ENCODE measurements at places on chromosomes 6 and 20.

GRCh38 chr6:154410619-154411072 lies 54.0 kb upstream of the IPCEF1 start:
- DNase-seq: peak; percentile 98

GRCh38 chr20:62707921-62708521 lies 615 bp upstream of the NTSR1 start:
- DNase-seq: no peak

DNA sequence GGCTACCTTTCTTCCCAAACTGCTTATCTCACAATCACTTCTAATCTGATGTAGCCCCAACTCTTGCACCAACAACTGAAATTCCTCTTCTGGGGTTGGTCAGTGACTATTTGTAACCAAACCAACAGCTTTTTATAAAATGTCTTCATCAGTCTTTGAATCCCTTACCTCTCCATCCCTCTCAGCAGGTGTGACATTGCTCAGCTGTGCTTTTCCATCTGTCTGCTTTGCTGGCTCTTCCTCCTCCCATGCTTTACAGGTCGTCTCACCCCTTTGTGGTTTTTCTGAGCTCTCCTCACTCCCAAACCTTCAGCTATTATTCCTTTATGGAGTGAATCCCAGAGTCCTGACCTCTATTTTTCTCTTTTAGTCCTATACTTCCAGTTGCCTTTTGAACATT lies 5.9 kb downstream of the MAP7 start:
- DNase-seq: no peak

DNA sequence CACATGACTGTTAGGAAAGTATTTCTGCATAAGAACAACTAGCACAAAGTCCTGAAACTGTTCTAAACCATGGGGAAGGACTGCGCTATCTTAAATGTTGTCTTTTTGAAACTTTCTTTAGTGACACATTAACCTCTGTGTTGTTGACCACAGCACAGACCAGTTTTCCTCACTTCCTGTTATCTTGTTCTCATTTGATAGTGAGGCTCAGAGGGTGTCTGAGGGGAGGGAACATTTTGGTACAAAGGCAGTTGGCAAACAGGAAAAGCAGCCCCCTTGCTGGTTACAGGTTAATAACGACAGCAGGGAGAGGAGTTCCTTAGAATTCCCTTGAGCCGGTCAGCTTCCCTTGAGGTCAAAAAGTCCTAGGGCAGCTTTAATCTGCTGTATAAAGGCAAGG lies 143.5 kb upstream of the BMP2 start:
- no peak for DNase-seq

- peak; percentile 73 for DNase-seq
These were observed 91.3 kb upstream of the SHLD1 start for GRCh38 chr20:5658912-5659345.

- DNase-seq: no peak
These were observed 21.3 kb upstream of the SLC22A7 start for GRCh38 chr6:43276577-43277305.

DNA sequence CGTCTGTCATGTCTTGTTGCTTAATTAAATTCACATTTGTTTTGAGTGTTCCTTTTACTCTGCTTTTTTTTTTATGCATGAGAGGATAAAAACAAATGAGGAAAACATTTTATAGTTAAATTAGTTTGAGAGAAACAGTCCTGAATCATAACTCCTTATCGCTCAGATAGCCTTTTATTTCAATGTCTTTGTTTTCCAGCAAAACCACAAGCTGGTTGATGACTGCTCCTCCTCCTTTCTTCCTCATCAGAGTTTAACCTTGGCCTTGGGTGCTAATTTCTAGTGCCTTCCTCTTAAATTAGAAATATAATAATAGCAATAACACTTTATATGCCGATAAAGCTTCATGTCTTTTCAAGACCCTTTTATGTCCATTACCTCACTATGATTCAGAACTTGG lies 3.1 kb downstream of the NOX3 start:
- no peak for DNase-seq

- DNase-seq: no peak
These were observed 105.7 kb downstream of the ASXL1 start for GRCh38 chr20:32463642-32464400.

DNA sequence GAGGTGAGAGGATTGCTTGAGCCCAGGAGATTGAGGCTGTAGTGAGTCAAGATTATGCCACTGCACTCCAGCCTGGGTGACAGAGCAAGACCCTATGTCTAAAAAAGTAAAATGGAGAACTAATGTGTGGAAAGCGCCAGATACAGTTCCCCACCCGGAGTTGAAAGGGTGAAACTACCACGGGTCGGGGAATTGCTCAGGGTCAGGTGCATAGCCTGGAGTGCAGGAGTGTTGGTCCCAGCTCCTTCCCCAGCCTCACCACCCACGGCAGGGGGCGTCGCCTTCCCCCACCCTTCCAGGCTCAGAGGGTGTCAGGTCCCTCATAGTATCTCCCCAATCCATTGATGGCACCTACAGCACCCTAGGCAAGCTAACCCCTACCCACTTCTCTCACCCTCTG lies 26.1 kb downstream of the C20orf203 start:
- no peak for DNase-seq

GRCh38 chr6:128531696-128532095 lies 11.3 kb upstream of the PTPRK start:
- no peak for DNase-seq

DNA sequence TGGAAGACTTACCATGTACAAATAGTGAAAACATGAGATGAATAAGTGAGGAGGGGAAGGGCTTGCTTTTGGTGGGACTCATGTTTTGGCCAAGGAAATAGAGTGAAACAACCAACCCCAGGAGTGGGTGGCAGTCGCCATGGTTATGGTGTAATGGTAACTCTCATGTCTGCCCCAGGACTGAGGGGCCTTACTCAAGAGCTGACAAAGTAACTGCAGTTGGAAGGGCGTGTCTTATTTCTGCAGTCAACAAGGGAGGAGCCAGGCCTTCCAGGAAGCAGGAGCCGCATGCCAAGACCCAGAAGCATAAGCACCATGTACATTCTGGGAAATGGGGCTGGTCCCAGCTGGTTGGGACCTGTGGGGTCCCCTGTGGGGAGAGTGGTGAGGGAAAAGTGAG lies 108.5 kb downstream of the UNC5CL start:
- DNase-seq: no peak

DNA sequence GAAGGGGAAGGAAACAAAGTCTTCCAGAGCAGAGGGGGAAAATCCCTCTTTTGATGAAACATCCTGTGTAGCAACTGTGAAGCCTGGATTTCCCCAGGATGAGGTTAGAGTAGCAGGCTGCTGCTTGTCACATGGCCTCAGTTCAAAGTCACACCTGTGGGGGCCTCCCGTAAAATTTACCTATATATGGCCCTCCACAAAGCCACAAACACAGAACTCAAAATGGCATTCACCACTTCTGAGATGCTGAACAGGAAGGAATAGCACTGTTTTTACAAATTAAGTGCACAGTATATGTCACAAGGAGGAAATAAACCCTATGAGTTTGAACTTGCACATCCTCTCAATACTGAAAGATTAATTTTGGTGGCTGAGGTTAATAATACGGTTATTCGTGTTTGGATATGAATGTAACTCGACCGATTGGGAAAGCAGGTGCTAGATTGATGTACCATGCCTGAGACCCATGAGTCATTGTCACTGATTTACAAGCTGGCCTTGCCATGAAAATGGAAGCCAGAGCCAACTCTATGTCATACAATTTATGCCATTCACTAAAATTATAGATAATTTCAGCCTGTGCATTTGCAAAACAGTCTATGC lies 70.6 kb downstream of the SGK1 start:
- no peak for DNase-seq

GRCh38 chr20:21767739-21768223 lies 62.3 kb downstream of the PAX1 start:
- no peak for DNase-seq

DNA sequence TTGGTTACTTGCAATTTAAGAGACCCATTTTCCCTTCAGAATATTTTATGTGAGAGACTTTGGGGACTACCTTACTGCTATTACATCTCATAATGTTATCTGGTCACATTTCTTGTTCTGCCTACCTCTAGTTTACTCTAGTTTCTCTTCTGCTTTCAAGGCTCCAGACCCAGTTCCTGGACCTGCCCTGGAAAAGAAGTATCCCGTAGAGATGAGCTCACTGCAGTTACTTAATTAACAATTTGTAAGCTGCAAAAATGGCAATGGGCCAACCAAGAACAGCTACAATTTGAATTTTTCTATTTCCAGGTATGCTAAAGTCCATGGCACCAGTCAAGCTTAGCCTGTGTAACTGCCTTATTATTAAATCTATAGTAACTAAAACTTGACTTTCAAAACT lies 25.0 kb downstream of the TAB2 start:
- no peak for DNase-seq

- DNase-seq: no peak
These were observed 159.7 kb downstream of the BMP7 start for GRCh38 chr20:57106692-57107091.

- no peak for DNase-seq
These were observed 66.8 kb downstream of the ATG5 start for GRCh38 chr6:106258726-106259125.

DNA sequence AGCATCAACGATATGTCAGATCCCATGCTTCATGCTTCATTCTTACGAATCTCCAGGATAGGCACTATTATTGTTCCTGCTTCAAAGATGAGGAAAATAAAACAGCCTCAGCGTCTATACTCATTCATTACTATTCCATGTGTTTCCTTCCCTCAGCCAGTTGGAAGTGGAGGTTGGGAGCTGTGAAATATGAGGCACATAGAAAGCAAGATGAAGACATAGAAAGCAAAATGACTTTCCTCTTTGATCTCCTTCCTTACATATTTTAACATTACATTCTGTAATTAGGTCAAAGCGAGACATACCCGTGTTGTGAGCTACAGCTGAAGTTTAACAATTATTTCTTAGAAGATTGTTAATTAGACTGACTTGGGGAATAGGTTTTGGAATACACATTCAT lies 125.4 kb downstream of the FYN start:
- DNase-seq: no peak

DNA sequence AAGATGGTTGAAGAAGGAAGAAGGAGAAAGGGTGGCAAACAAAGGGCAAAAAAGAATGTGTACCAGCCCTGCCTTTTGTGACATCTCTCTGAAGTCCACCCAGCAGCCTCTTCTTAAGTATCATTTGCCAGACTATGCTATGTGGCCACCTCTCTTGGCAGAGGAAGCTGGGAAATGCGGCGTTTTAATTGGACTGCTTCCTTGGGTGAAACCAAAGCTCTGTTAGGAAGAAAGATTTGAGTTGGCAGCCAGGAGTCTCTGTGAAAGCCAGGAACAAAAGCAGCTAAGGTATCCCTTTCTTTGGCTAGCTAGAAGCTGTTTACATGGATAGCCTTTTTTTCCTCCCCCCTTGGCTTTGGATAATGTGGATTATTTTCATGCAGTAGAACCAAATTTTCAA lies 67.5 kb upstream of the GTSF1L start:
- no peak for DNase-seq

GRCh38 chr20:45913116-45913515 lies 1.2 kb upstream of the PLTP start:
- DNase-seq: no peak

DNA sequence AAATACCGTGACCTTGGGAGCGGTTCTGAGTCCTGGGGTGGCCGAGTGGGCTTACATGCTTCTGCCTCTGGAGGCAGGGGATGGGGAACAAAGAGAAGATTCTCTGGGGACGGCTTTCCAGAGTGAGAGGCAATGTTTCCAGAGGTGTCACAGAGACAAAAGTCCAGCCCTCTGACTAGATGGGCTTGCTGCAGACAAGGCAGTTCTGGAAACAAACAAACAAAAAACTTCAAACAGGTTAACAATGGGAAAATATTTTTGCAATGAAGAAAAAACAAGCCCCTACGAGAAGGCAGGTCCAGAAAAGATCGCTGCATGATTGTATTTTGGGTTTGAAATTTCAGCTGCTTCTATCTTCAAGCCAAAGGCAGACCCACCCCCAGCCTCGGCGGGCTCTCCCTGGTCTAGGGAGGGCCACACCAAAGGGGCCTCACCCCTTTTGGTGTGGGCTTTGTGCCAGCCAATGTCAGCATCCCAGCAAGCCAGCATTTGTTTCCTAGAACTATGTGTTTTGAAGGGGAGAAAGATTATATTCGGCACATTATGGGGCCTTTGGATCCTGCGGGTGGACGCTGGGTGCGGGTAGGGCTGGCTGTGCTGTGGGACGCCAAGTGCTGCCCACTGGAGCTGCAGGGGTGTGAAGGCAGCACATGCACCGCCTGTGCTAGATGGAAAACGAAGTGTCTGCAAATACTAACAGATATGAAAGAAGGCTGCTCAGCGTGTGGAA lies 42.9 kb downstream of the RIOK1 start:
- DNase-seq: no peak

- no peak for DNase-seq
These were observed 320.0 kb downstream of the NKAIN2 start for GRCh38 chr6:124123617-124124209.

DNA sequence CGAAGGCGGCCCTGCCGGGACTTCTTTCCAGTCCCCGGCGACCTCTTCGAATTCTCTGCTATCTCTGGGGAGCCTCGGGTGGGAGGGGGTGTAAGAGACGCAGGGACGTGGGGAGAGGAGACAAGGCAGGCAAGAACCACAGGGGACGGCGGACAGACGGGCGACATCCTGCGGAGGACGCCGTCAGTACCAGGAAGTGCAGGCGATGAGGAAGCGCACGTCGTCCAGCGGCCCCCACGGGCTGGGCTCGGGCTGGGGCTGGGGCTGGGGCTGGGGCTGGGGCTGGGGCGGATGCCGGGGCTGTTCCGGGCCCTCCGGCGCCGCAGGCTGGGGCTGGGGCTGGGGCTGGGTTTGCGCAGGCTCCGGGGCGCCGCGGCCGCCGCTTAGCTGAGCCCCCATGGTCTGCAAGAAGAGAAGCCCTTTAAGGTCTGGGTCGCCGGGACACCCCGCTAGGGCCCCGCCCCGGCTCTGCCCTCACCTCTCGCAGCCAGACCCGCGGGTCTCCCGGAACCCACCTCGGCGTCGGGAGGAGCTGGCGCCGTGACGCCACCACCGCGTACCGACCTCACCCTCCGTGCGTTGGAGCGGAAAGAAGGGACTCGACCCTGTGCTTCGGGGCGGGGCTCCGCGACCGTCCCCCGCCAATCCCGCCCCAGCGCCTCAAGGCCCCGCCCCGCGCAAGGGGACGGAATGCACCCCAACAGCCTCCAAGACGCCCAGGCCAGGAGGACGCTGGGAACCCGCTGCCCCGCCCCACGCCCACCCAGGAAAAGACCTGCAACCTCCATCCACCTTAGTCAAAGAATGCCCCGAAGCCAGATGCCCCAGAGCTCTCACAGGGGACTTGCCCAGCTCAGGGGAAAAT lies at the start of gene MMP24OS:
Gene MMP24OS, minus strand, starts transcription at position 592 of the 865 bp plus-strand sequence. Its CDS starts 193 bp downstream, at position 399.
- DNase-seq: no peak

DNA sequence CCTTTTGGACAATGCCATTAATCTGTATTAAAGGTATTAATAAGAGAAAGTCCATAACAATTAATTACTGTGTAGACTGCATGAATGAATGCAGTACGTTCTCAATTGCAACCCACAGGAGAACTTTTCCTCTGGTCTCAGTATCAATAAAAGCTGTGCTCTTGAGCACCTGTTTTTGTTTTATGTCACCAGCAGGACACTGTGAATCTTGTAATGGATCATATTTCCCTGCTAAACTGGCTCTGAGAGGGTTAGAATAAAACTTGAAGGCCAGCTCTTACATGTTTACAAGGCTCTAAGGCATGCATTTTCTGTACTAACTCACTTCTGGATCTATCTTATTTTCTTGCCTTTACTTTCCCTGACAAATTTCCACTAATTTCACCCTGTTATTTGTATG lies 214.3 kb upstream of the PLN start:
- DNase-seq: no peak

GRCh38 chr20:6086868-6087267 lies 33.0 kb upstream of the LRRN4 start:
- DNase-seq: no peak
